ENCODE measurements at places on chromosomes 2 and 18.

DNA sequence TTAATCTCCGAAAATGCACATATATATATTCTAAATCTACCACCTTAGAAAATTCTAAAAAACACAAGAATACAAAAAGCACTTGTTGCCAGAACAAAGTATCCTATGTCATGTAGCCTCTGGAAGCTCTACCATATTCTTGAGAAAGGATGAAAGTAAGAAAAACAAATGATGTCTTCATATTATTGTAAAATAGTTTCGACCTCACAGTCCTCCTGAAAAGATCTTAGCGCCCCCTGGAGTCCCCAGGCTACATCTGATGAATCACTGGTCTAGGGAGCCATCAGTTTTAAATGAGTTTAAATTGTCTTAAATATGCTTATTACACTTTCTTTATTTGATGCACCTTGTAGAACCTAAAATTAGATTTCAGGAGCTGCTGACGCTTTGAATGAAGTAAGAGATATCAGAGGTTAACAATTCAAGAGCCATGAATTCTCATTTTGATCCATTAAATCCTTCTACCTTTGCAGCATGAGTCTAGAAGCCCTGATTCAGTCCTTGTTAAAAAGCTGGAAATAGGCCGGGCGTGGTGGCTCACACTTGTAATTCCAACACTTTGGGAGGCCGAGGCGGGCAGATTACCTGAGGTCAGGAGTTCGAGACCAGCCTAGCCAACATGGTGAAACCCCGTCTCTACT, 138.8 kb downstream of the MCFD2 start:
- DNase-seq: no peak

DNA sequence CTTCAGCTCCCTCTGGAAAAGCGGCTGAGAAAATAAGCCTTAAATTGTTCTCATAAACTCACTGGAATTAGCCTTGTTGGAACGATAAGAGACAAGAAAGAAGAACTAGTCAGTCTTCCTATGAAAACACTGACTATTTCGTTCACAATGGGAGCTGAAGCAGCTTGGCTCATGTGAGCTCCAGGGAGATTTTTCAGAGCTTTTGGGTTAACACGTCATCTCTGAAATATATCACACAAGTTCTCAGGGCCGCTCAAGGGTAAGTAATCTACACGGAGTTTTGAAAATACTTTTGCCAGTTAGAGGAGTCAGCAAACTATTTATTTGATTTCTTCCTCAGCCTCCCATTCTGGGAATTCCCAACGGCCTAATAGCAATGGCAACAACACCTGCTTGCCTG, 316.2 kb upstream of the MGAT5 start:
- no peak for DNase-seq

- DNase-seq: no peak
These were observed 127.9 kb downstream of the ZNF532 start for GRCh38 chr18:58992301-58993231.

DNA sequence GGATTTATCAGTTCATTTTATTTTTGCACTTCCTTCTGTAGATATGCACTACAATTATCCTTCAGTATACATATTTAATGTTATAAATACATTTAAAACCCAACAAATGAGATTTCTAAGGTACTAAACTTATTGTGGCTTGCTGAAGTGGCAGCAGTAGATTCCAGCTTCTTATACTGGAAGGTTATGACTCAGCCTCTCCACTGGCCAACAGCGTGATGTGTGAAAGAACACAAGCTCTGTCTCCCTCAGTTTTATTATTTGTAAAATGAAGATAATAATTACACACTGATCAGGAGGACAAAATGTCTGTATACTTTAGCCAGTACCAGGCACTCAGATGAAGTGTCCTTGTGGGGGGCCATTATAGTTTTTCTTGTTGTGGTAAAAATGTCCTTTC, 1147.1 kb downstream of the CNTNAP5 start:
- no peak for DNase-seq

DNA sequence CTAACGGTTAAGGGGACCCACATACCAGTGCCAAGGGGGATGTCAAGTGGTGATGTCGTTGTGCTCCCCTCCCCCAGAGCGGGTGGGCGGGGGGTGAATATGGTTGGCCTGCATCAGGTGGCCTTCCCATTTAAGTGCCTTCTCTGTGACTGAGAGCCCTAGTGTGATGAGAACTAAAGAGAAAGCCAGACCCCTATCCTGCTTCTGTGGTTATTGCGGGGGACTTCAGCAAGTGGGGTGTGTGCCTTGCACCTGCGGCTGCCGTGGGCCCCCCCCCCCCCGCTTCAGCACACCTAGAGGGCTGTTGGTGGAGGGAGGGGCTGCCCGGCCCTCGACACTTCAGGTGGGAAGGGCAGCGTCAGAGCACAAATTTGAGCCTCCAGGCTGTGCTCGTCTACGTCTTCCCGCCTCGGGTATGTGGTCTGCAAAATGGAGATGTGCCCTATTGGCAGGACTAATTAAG, 6.1 kb downstream of the CTDSP1 start:
- DNase-seq: no peak

DNA sequence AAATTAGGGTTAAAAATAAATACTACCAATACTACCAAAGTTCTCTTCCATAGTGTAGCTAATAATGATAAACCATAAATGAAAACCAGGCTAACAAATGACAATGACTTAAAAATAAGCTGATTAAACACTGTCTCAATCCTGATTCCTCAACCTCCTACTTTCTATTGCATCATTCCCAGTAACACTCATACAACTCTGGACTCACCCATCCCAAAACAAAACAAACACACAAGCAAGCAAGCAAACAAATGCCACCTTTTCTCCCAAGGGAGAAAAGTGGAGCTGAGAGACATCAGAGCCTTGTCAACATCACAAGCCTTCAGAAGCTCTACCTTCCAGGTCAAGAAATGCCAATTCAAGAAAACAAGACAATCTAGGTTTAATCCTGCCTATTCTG, 620.7 kb downstream of the NYAP2 start:
- DNase-seq: no peak

- no peak for DNase-seq
These were observed 201.8 kb upstream of the LYPD1 start for GRCh38 chr2:132871831-132872230.

DNA sequence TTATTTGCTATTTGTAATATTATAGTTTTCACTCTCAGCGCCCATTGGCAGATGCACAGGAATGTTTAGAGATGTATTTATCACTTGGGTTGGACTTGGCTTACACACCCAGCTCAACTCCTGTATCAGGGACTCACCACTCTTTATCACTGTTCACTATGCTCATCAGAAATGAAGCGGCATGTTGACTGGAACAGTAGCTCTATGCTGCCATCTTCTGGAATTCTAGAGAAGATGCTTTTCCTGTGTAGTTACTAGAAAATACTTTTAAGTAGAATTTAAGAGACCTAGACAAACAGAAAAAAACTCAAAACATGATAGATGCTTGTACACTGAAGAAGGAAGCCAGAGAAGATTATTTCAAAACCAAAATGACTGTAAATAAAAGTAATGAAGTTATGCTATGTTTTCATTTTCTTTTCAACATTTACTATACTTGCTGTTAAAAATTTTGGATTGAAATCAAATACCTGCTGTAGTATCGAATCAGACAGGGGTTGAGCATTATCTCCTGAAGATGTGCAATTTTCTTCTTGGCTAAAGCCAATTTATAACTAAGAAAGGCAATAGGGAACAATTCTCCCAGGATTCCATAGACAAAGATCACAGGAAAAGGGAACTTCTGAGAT, 47.4 kb upstream of the NXPH2 start:
- DNase-seq: peak; percentile 54

- DNase-seq: no peak
These were observed 201.2 kb downstream of the CMPK2 start for GRCh38 chr2:6664332-6665061.

GRCh38 chr18:33116376-33116775, 324.1 kb downstream of the CCDC178 start:
- no peak for DNase-seq

- no peak for DNase-seq
These were observed 116.1 kb downstream of the TMEM163 start for GRCh38 chr2:134602666-134603065.

DNA sequence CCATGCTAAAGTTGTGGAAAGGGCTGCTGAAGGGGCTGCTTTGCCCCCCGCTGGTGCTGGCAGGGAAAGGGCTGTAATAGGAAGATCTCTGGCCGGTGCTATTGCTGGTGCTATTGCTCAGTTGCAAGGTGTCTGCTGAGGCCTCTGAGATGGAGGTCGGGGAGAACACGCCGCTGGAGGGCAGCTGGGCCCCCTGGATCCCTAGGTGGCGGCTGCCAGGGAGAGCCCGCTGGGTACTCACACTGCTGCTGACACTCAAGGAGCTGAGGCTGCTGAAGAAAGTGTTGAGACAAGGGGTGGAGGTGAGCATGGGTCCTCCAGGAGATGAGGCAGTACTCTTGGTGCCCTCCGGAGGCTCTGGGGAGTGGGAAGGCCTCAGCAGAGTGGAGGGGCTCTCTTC, 4.2 kb downstream of the FOXI3 start:
- no peak for DNase-seq

DNA sequence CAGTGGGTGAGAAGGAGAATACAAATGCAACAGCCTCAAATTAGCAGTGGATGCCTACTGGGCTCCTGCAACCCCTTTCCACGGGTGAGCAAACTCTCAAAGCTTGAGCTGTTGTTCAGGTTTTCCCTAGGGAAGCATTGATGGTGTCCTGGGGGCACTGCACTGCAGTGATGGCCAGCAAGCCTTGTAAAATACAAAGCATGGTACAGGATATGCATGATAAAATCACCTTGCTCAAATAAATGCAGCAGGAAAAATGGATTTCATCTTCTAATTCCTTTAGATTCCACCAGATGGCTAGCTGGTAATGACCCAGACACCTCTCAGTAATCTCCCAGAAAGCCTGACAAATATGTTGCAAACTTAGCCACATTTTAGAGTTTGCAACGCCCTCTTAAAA, 698.2 kb downstream of the TRIB2 start:
- DNase-seq: no peak

DNA sequence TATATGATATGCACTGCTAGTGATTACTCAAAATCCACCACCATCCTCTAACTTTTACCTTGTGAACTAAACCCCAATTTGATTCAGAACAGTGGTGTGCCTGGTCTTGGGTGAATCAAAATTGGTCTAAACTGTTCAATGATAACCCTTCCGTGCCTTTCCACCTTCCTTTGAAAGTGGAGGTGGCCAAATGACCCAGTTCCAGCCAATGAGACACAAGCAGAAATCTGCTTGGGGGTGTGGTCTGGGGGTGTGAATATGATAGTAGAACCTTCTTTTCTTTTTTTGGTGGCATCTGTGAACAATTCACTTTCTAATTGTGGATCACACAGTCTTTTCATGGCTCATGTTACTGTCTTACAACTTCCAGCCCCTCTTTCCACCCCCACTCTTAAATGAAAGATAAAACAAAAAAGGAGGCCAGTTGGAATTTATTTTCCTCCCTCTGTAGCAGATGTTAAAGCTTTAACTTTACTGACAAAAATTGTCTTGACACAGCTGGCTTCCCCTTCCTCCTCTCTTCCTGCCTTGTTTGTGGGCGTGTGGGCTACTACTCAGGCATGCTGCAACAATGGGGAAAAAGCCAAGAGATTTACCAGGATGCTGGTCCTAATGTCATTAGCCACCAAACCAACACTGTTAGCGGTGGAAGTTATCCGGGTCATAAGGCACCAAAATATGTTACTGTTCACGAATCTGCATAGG, 58.8 kb upstream of the ANKRD44 start:
- DNase-seq: no peak

DNA sequence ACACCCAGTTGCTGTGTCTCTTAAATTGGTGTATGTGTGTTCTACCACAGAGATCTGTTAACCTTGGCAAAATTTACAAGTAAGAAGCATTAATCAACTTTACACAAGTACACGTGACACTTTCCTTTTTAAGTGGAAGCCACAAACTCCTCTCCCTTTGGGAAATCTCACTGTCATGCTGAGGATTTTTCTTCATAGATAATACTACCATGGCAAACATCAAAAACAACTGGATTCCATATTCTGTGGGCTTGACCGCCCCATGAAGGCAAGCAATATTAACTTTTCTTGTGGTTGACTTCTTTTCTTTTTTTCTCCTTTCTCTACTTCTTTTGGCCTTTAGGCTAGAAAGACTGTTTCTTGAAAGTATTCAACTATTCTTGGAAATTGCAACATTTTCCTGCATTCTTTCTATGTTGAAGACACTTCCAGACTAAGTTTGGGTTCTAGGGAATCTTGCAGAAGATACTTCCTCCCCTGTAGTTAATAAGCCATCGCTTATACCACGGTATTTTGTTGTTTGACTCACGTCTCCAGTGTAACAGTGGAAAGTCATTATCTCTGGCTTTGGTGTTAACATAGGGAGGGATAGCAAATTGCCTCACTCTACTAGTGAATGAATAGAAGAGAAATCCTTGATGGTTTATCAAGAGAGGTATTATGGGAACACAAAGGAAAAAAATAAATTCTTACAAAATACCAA, 79.5 kb downstream of the SLC8A1 start:
- no peak for DNase-seq

- DNase-seq: no peak
These were observed 30.4 kb downstream of the KCNK3 start for GRCh38 chr2:26722911-26723310.

DNA sequence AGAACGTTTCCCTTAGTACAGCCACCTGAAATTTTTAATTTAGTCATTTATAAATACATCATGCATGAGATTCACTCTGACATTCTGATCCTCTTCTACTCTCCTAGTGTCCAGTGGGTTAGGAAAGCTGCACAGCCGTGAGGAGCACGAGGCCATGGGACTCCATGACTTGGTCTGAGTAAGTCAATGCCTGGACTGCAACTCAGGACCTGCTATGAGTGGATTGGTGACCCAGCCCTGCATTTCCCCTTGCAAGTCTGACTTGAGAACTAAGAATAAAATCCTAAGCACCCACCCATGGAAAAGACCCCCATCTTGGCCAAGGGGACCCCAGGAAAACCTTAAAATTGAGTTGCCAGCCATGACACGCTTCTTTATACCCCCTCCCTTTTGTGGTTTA, 237.6 kb upstream of the HDAC4 start:
- DNase-seq: no peak

GRCh38 chr2:31284107-31284506, 50.2 kb downstream of the EHD3 start:
- DNase-seq: no peak

- DNase-seq: no peak
These were observed 98.4 kb upstream of the SIX3 start for GRCh38 chr2:44843086-44843485.

DNA sequence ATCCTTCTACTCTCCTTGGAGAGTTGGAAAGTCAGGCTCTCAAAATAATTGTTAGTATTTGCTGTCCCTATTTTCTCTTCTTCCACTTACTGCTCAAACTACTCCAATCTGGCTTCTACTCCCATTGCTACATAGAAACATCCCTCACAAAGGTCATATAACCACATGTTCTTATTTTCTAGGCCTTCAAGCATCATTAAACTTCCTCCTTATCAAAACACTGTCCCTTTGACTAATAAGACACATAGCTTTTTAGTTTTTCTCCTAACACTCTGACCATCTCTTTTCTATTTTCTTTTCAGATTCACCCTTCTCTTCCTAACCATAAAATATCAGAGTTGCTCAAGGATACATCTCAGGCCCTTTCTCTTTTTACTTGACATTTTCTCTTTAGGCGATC, 148.3 kb downstream of the MBD2 start:
- DNase-seq: no peak

Measured in iPS DF 6.9 (cell line).